ENCODE measurements at places on chromosomes 1 and 21.
A peak's percentile ranks its signal among the peaks of the same experiment; 100 is the strongest.

DNA sequence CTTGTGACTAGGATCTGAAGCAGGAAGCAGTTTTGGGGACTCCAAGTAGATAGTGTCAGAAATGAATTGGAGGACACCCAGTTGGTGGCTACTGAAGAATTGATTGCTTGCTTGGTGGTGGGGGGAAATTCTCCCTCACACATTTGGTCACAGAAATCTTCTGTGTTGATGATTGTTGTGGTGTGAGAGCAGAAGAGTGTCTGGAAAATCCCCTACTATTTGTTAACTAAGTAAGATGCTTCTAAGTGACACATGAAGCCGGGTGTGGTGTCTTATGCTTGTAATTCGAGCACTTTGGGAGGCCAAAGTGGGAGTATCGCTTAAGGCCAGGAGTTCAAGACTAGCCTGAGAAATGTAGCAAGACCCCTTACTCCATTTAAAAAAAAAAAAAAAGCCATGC lies 22.5 kb upstream of the IPP start:
- no peak for DNase-seq

- no peak for DNase-seq
Observed at GRCh38 chr1:58584082-58584895, 7.2 kb upstream of the TACSTD2 start.

DNA sequence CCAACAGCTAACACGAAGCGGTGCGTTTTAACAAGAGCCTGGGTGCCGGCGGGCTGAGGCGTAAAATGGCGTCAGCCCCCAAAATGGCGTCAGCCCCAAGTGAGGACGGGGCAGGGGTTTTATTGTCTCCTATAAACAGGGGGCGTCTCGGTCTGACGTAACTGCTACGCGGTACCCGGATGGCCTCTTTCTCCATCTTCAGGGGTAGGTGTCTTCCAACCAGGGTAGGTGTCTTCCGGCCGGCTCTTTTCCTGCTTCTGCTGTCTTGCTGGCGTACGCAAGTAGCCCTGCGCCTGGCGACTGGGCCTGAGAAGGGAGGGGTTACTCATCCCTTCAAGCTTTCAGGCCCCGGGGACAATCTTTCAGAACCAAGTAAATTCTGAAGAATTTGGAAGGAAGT lies 45.3 kb downstream of the LGR6 start:
- no peak for DNase-seq

DNA sequence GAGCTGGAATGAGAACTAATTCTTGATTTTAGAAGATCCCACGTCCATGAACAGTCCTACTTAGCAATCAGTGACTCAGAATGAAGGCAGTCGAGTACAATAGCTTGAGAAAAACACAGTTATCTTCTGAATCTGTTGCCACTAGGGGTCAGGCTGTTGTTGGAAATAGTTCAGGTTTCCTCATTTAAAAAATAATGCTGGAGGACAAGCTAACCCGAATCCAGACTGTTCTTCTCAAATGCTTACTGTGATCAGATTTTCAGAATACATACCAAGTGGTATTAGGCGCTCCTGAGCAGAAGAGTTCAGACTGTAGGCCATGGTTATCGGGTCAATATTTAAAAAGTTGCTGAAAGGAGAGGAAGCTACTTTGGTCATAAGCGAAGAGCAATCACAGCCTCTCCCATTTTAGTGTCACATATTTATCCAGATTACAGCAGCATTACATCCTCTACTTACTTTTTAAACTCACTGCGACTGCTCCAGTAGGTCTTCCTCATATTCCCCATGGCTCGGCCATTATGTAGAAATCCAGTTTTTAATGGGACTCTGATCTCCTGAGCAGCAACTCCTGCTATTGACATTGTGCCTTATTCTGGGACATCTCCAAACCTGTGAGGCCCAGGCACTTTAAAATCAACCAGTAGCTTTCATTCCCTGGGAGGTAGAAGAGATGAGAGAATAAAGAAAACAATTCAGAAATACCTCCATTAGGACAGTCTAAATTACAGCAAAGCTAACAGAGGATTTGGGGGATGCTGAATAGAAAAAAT lies 10.9 kb downstream of the ERRFI1 start:
- DNase-seq: no peak

- no peak for DNase-seq
Observed at GRCh38 chr1:222794656-222795474, 20.0 kb upstream of the DISP1 start.

GRCh38 chr21:25885880-25886279 lies 151.1 kb downstream of the GABPA start:
- no peak for DNase-seq

- DNase-seq: no peak
Observed at GRCh38 chr1:157870490-157870889, 28.9 kb upstream of the CD5L start.

DNA sequence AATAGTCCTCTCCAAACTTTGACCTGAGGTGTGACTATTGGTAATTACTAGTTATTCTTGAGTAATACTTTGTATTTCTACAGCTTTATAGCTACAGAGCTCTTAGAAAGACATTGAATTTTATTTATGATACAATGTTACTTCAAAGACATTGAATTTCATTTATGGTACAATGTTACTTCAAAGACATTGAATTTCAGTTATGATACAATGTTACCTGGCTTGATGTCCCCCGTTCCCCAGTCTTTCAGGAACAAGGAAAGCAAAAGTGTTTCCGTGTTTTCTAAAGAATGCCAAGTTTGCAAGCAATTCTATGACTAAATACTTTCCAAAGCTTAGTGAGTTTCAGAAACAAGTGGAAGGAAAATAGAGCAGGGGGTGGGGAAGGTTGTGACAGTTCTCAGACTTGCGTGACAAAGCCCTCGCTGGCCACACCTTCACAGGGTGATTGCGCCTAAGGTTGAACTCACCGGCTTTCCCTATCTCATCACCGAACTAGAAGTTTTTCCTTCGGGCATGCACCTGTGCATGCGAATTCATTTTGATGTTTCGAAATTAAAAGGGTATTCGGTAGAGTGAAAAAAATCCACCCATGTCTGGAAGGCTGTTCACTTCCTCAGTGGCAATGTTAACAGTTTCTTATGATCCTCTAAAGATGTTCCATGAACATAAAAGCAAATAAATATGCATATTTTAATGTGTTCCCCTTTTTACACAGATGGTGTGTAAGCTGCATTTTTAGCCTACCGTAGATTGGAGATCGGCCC lies 909 bp upstream of the PAXBP1 start:
- DNase-seq: peak; percentile 57

DNA sequence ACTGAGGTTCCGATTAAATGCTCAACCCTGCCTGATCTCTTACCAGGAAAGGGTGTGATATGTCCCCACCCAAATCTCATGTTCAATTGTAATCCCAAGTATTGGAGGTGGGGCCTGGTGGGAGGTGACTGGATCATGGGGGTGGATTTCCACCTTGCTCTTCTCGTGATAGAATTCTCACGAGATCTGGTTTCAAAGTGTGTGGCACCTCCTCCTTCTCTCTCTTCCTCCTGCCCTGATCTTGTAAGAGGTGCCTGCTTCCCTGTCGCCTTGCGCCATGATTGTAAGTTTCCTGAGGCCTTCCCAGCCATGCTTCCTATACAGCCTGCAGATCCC lies 34.9 kb downstream of the RSPH1 start:
- DNase-seq: no peak

DNA sequence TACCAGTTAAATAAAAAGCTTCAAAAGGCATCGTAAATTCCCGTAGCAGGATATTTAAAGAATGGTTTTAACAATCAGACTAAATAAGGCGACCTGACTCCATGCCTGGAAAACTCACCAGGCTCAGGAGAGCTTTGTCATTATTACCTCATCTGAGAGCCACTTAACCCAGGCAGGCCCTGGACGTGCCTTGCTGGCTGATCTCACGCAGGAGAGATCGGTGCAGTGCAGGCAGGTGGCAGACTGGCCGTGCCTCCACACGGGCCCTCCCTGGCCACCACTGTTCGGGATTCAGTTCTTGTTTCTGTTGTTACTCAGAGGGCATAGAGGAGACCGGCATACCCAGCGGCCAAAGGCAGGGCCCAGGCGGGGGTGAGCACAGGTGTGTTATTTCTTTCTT lies 6.4 kb downstream of the MT1HL1 start:
- DNase-seq: no peak

DNA sequence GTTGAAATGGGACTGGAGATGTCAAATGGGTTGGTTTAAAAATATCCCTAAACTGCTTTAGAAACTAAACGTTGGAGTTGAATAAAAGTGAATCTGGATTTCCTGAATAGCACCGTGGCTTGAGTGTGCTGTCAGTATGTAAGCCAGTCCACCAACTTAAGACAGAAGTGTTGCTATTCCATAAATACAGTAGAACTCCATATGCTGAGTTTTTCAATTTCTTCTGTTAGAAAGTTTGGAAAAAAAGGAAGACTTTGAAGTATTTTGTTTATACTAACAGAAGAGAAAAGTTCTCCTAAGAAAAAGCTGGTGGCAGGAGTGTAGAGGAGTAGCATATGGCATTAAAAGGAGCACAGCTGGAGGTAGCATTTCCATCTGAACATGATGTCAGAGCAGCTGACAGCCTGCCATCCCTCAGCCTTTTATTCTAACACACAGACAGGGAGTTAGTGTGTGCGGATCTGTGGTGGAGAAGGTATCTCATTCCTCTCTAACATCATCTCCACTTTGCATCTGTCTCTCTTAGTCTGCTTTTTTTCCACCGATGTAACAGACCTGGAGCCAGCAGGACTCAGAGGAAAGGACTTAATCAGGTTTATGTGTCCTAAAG lies at the start of gene ZBTB18:
Gene ZBTB18 (plus strand): TSS at position 449 of the 610 bp plus-strand sequence. CDS start 149 bp downstream, at position 598.
- no peak for DNase-seq

Measured in activated T-cell treated with anti-CD3 and anti-CD28 coated beads, Interleukin-2, amount 50 U/mL, for 1 hour (primary cell).